ENCODE measurements at places on chromosomes 1 and 21.

GRCh38 chr1:153852170-153852569 is 70.6 kb downstream of the GATAD2B start:
- no peak for DNase-seq

DNA sequence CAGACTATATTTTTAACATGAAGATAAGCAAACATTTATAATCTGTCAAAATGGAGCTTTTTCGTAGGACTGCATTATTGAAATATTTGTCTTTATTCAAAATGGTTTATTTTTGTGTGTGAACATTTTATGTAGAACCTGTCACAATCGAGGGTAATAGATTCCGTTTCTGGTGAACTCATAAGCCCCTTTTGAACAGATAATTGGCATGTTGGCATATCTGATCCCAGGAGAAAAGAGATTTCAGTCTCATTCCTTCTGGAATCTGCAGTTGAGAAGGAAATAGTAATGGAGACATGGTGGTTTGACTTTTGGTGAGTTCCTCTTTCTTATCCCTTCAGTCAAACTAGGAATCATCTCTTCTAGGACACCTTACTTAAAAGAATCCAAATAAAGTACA is 427.9 kb upstream of the B3GALT2 start:
- DNase-seq: no peak

GRCh38 chr1:14878951-14879350 is 274.6 kb upstream of the TMEM51 start:
- DNase-seq: no peak

- no peak for DNase-seq
Measured at GRCh38 chr1:31583995-31584868, 7.9 kb downstream of the TINAGL1 start.

DNA sequence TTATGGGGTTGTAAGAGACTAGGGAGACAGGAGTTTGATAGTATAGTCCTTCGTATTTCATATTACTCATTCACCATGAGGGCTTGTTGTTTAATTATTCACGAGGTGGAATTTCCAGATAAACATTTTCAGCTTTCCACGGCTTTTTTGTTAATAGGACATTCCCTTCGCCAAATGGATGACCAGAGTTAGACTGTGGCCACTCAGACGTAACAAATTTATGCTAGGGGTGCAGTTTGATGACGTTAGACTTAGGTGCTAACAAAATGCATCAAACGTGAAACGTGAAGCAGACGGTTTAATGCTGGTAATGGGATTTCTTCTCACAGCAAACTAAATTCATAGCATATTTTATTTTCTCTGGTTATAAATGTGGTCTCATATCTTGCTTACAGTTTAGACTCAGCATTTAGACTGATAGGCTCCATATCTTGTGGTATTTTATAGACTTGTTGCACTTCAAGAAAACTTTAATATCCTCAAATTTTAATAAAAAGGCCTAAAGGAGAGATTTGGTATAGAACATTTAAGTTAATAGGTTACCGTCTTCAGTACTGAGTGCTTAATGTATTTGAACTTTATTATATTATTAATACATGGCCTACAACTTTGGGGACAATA is 2.3 kb downstream of the DHX9 start:
- no peak for DNase-seq

- no peak for DNase-seq
Measured at GRCh38 chr1:234322979-234323378, 50.3 kb upstream of the COA6 start.

DNA sequence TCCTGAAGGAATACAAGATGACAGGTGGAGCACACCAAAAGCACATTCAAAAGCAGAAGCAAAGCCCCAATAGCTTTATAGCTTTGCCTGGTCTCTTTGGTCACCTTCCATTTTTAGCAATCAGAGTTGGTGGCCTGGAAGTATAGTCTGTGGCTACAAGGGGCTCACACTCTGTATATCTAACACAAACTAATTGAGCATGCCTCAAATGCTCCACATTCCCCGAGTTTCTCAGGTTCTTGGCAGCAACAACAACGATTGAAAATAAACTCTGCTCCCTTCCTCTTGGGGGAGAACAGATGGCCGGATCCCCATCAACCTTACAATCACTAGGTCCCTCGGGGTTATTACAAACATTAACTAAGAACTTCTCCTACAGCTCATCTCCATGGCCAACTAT is 24.9 kb upstream of the TADA1 start:
- DNase-seq: no peak

DNA sequence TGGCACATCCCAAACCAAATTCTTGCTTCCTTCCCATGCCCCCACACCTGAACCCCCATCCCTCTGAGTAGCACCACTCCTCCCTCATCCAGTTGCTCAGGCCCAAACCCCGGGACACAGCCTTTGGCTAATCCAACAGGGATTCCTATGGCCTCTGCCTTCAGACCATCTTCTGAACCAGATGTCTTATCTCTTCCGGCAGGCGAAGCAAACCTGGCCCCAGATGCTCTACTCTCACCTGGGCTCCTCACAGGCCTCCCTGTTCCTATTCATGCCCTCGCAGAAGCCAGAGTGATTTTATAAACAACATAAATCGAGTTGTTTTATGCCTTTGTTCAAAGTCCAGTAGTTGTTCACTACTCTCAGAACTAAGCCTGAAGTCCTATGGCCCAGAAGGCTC is 12.5 kb upstream of the KCNA2 start:
- no peak for DNase-seq

DNA sequence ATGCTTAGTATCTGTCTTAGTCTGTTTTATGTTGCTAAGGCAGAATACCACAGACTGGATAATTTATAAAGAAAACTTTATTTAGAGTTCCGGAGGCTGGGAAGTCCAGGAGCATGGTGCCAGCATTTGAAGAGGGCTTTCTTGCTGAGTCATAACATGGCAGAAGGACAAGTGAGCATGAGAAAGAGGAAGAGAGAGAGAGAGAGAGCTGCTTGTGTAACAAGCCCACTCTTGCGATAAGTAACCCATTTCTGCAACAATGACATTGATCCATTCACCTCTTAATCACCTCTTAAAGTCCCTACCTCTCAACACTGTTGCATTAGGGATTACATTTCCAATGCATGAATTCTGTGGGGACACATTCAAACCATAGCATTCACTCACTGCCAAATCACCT is 11.7 kb upstream of the MYOCOS start:
- no peak for DNase-seq

DNA sequence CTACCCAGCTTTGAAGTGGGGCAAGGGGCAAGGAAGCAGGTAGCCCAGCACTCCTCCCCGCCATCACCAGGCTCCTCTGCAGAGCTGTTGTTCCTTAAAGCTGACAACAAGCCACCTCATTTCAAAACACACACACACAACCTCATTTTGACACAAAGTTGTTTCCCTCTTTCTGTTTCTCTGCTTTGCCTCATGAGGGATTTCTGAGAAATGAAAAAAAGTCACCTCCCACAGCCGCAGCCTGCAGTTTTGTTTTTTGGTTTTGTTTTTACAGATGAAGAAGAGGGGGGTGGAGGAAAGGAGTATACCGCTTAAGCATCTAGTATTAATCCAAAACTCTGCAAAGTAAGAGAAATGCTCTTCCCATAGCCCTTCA is 12.1 kb downstream of the MCL1 start:
- peak; percentile 23 for DNase-seq

DNA sequence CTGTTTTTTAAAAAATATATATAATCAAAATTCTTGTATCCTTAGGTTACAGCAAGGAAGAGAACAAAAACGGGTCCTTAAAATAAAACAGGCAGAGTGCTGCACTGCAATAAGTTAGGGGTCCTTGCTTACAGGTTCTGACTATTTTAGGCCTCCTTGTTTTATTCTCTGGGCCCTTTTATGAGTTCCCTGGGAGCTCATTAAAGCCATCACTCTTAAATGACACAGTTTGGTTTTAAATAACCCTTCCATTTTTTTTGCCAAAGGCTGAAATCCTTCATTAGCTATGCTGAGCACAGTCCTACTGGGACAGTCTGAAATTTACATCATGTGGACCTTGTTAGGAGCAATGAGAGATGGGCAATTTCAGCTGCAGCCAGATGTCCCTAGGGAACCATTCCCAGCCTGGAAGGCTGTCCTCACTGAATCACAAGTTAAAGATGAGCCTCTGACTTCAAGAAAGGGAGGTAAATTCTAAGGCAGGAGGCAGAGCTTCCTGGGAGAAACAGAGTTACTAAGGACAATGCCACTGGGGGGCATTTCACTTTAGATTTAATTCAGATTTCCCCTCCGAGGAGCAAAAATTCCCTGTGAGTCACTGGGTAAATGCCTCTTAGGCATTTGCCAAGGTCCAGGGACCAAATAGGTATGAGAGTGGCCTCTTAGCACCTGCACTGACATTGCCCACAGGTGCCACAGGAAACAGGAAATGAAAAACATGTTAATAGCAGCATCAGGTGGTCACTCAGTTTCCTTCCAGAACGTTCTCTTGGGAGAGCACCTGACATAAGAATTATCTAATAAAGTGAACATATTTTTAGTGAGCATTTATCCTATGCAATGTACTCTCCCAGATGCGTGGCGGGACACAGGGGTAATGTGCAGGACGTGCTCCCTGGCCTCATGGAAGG is 3.8 kb upstream of the MUL1 start:
- DNase-seq: no peak
